ENCODE measurements at places on chromosomes 6 and 20.

GRCh38 chr6:110530671-110531070 lies 54.3 kb upstream of the SLC22A16 start:
- DNase-seq = no peak

- DNase-seq = no peak
Measured at GRCh38 chr6:108655806-108656651, 95.3 kb downstream of the FOXO3 start.

GRCh38 chr6:11710311-11710761 lies 68.3 kb downstream of the ADTRP start:
- DNase-seq = peak; percentile 30

DNA sequence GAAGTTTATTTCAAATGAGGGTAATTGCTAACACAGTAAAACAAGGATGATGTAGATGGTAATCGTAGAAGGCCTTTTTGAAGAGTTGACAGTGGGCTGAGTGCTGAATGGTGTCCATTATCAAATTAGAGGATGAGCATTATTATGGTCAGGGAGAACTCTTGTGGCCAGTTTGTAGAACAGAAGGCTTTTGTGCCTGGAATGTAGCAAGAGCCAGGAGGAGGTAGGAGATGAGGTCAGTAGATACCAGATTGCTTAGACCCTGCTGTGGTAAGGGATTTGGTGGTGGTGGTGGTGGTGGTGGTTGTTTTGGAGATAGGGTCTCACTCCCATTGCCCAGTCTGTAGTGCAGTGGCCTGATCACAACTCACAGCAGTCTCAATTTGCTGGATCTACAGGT lies 6.2 kb downstream of the CSE1L start:
- DNase-seq = no peak

- no peak for DNase-seq
Measured at GRCh38 chr20:40673442-40673841, 15.6 kb downstream of the MAFB start.

DNA sequence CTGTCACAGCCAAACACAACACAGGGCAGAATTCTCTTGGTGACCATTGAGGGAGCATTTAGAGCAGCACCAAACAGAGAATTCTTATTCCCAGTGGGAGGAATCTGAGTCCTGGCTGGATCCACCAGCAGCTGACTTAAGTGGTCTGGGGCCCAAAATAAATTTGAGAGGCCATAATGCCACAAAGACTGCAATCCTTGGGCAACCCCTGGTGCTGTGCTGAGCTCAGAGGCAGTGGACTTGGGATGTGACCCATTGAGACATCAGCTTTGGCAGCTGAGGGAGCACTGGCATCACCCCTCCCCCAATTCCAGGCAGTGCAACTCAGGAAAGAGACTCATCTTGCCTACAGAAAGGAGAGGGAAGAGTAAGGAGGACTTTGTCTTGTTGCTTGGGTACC lies 48.6 kb upstream of the THBS2 start:
- DNase-seq = no peak

DNA sequence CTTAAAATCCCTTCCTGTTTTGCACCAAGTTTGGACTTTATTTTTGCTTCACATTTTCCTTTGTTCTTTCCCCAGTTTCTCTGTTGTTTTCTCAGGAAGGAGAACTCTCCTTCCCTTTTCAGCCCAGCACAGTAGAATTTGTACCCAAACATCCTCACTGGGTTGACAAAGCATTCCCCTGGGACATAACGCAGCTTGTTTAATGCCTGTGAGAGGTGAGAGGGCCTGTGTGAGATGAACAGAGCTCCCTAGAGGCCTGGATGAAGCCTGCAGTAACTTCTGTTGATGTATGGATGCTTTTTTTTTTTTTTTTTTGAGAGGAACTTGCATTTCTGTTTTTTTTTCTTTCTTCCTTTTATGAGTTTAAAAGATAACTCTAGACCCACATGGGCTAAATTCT lies 104.9 kb upstream of the SLC22A23 start:
- DNase-seq = no peak

GRCh38 chr6:111626441-111626840 lies 20.8 kb upstream of the TRAF3IP2 start:
- DNase-seq = no peak

GRCh38 chr6:141033101-141033500 lies 1099.6 kb upstream of the GJE1 start:
- DNase-seq = no peak

DNA sequence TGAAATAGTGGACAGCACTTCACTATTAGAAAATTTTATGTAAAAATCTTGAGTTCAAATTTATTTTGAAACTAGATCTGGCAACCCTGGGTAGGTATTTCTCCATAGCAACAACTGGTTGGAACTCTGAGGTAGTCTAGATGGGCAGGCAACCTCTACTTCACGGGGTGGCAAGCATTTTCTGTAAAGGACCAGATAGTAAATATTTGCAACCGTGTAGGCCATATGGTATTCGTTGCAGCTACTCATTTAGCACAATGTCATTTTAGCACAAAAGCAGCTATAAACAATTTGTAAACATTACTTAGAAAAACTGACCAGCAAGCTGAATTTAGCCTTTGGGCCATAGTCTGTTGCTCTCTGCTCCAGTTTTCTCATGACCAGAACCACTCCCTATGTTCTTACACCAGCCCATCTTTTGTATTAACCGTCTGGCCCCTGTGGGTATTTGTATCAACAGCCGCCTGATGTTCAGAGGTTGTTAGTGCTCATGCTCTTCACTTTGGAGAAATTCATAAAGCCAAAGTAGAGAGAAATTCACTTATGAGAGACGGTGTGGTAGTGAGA lies 29.2 kb downstream of the LGSN start:
- DNase-seq = no peak

DNA sequence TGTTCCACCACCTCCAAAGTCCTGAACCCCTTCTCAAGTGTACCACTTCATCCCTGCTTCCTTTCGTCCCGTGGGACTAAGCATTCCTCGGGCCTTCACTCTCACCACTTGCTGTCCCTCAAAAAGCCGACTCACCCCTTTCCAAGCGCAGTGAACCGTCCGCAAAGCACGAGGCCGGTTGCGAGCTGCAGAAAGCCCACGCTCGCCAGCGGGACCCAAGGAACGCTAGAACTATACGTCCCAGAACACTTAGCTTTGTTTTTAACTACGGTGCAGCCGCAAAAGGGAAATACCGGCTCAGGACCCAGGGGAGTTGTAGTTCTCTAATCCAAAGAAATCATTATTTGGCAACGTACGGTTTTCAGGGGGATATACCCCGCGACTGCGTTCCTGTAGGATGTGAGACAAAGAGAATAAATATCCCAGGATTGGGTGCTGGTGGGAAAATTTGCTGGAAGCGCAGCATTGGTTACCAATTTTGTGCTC lies 416 bp upstream of the POLR1H start:
- DNase-seq = no peak

GRCh38 chr6:133724726-133725125 lies 164.2 kb upstream of the TCF21 start:
- no peak for DNase-seq

- DNase-seq = no peak
Measured at GRCh38 chr20:53795170-53795569, 201.5 kb upstream of the ZNF217 start.

DNA sequence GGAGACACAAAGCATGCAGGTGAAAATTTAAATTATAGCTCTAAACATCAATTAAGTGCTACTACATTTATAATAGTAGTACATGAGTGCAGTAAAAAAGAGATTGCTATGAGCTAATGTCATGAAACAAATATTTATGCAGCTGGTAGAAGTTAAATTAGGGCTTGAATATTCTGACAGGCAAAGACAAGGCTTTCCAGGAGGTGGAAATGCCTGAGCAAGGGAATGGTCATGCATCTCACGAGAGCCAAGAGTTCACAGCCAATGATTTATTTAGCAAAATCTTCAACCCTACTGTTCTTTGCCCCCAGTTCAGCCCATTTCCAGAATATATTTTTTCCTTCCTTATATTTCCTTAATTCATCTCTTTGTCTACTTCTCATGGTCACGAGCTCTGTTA lies 128.9 kb downstream of the HIVEP2 start:
- no peak for DNase-seq

DNA sequence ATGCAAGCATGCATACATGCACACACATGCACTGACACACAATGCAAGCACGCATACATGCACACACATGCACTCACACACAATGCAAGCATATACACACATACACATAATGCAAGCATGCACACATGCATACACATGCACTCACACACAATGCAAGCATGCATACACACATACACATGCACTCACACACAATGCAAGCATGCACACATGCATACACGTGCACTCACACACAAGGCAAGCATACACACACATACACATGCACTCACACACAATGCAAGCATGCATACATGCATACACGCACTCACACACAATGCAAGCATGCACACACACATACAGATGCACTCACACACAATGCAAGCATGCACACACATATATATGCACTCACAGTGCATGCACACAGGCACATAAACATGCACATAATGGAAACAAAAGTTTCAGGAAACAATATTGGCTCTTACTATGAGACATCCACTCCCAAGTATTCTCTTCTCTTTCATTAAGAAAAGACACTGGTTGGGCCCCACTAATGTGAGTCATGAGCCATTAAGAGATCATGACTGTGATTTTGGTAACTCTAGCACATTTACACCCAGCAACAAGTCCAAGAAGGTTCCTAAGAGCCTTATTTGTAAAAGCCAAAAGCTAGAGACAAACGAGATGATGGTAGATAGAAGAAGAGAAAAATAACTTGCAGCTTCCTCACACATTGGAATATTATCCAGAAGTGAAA lies 22.2 kb downstream of the APCDD1L start:
- no peak for DNase-seq

- no peak for DNase-seq
Measured at GRCh38 chr6:49462071-49462470, 982 bp downstream of the MMUT start.

DNA sequence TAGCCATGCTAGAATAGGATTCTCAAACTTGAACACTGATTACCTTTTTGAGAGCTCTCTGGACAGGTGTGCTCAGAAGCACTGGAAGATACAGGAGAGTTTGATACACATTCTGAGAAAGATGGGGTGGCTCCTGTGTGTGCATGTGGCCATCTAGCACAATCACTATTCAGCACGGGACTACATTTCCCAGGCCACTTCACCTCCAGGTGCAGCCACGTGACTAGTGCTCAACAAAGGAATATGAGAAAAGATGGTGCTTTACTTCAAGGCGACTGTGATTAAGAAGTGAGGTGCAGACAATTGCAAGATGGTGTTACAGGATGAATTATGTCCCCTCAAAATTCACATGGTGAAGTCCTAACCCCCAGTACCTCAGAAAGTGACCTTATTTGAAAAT lies 103.8 kb downstream of the BACH2 start:
- DNase-seq = no peak
